ENCODE measurements at places on chromosomes 6 and 20. TPM values are rescaled to one million over a fixed set of nuclear protein-coding genes. Genes with fewer than 3 reads are reported as not detected.

DNA sequence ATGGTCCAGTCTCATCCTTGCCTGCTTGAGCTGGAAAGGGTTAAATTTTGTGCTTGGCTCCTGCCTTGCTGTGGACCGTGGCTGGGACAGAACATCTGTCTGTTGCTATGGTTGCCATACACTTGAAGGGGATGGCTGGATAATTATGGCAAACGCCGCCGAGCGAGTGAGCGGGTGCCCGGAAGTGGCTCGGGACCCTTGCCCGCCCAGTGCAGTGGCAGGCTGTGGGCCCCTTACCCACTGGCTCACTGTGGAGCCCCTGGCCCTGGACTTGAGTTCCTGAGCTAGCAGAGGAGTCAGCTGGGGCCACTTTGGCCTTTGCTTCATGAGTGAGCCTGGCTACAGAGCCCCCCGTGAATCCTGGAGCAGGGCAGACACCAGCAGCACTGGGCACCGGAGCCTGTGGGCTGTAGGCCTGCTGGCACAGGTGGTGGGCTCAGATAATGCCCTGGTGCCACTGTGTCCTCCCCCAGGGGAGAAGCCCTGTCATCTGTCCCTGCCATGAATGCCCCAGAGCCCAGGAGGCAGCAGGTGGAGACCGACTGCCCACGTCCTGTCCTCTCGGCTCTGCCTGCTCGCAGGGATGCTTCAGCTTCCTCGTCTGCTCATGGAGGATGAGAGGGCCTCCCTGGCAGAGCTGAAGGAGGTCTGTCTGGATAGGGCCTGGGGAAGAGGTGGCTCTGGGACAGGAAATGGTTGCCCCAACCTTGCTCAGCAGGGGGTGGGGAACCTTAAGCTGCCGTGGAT, 25.5 kb upstream of the NOL4L start:
- DNase-seq: no peak

- DNase-seq: no peak
Measured at GRCh38 chr6:90758741-90759140, 171.9 kb upstream of the MAP3K7 start.

GRCh38 chr6:167007985-167008384, 8.8 kb downstream of the CEP43 start:
- DNase-seq: no peak

DNA sequence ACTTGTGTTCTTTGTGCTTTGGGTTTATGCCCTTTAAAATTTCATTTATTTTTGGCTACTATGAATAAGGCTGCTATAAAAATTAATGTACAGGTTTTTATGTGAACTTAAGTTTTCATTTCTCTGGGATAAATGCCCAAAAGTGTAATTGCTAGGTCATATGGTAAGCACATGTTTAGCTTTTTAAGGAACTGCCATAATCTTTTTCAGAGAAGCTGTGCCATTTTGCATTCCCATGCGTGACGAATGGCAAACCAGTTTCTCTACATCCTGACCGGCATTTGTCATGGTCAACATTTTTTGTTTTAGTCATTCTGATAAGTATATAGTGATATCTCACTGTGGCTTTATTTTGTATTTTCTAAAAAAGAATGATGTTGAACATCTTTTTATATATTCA, 236.0 kb upstream of the SGK1 start:
- DNase-seq: no peak

GRCh38 chr20:13749811-13750210, 34.9 kb downstream of the ESF1 start:
- no peak for DNase-seq

DNA sequence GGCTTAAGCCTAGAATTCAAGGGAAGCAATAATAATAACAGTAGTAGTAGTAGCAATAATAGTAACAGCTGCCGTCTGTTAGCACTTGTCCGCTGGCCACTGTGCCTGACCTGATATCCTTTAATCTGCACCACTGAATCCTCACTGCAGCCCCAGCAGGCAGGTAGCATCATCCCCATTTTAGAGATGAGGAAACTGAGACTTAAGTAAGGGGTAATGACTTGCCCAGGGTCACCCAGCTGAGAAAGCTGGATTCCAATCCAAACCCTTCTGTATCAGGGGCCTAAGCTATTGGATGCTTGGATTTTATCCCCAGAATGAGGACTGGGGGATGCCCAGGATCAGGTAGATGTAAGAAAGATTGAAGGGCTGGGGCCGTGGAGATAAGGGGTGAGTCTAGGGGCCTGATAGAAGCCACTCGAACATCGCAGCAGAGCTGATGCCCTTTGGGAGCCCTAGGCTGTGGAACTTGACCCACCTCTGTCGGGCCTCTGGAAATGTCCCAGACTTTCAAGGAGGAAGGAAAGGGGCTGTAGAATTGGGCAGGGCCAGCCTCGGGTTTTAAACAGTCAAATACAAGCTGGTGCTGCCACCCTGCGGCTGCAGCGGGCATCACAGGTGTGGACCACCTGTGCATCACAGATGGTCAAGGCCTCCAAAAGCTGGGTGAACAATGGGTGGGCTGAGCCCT, 102.1 kb upstream of the MYL9 start:
- peak; percentile 78 for DNase-seq

- DNase-seq: peak; percentile 76
Measured at GRCh38 chr20:31661625-31662371, 24.1 kb downstream of the COX4I2 start.

DNA sequence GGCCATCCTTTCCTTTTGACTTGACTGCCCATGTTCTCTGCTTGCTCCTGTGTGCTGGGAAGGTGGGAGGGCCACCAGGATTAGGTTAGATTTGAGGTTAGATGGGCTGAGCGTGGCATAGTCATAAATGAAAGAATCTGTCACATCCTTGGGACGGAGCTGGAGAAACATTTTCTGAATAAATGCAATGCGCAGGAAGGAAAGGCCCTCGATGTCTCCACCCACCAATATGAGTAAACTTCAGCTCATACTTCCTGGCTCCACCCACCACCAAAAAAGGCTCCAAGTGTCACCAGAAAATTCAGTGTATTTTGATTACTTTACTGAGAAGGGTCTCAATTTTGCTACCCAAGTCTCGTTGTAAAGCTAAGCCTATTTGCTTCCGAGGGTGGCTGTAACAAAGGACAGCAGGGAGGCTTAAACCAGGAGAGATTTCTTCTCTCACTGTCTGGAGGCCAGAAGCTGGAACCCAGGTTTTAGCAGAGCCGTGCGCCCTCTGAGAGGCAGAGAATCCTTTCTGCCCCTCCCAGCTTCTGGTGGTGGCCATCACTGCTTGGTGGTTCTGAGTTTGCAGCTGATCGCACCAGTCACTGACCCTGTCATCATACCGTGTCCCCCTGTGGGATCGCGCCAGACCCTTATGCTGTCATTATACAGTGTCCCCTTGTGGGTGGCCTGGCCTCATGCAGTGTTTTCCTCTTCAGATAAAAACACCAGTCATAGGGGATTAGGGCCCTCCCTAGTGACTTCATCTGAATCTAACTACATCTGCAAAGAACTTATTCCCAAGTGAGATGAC, 137.8 kb downstream of the TTLL2 start:
- DNase-seq: no peak

DNA sequence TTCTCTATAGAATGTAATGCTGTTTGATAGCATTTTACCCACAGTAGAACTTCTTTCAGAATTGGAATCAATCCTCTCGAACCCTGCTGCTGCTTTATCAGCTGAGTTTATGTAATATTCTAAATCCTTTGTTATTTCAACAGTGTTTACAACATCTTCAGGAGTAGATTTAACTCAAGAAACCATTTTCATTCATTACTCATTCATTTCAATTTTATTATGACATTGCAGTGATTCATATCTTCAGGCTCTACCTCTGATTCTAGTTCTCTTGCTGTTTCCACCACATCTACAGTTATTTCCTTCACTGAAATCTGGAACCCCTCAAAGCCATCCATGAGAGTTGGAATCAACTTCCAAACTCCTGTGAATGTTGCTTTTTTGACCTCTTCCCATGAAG, 93.7 kb downstream of the ZFAND3 start:
- DNase-seq: no peak

DNA sequence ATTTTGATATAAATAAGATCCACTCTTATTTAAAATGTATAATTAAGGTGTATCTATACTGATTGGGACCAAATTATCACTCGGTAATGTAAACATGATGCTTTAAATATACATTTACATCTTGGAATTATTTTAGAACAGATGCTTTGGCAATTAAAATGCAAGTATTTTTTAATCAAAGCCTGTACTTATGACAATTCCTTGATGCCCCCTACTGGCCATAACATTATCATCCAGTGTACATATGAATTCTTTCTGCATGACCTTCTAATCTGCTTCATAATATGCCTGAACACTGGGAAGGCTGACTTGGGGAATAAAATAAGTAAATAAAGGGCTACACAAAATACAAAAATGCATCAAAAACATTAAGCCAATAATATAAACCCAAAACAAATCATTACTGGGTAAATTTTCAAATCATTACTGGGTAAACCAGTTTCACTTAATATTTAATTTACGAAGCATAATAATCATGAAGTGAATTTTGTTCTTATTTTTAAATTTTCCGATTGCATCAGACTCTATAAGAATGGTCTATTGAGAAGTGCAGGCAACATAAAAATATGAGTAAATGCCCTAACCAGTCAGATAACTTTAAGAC, 65.1 kb downstream of the CGA start:
- no peak for DNase-seq

DNA sequence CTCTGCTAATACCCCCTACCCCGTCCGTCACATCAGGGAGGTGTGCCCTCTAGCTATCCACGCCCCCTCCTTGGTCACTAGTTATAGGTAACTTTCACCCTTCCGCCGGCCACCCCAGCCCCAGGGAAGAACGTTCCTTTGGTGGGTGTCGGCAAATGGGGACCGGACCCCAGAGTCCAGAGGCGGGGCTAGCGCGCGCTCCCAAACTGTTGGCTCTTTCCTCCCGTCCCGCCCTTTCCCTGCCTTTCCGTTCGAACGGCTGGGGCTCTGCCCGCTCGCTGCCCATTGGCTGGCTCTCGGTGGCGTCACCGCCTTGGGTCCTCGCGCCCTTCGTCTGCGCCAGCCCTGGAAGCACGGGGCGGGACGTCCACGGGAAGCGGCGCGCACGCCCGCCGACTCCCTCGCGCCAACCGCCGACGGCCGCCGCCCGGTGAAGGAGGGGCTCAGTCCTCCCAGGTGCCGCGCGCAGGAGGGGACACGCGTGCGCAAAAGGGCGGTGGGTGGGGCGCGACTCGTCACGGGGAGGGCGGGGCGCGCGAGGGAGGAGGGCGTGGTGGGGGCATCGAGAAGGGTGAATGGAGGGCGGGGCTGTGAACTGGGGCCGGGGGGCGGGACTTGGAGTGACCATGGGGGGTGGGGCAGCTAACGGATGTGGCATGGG, 634 bp upstream of the PHF1 start:
- peak; percentile 99 for DNase-seq

GRCh38 chr20:14522595-14522994, 185.2 kb upstream of the FLRT3 start:
- DNase-seq: no peak

- DNase-seq: no peak
Measured at GRCh38 chr6:63504777-63505384, 67.4 kb upstream of the LOC128125822 start.

GRCh38 chr6:36815962-36816735, 23.1 kb downstream of the CPNE5 start:
- no peak for DNase-seq

DNA sequence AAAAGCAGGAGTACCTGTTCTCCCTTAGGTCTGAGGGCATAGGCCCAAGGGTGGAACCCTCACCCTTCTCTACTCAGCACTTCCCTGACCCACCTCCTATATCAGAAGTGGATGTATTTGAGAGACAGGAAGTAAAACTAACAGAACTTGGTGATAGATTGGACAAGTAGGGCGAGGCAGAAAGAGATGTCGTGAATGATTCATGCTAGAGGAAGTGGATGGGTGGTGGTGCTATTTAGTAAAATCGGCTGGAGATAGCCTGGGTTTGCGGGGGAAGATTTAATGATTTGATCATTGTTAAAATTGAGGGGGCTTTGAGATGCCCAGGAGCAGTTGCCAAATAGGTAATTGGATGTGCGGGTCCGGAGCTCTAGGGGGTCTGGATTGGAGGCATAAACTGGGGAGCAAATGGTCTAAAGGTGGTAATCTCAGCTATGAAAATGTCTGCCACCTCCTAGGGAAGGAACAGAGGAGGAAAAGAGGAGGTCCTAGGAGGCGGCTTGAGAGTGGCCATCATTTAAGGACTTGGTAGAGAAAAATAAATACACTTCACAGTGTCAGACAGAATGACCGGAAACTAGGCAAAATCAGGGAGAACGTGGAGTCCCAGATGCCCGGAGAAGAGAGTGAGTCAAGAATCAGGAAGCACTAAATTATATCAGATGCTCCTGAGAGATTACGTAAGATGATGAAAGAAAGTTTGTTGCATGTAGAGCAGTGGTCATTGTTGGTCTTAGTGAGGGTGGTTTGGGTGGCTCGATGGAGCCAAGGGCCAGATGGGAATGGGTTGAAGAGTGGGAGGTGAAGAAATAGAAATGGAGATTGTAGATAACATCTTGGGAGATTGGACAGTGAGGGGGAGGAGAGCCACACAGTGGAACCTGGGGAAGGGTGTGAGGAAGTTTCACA, 142.0 kb downstream of the CEP57L1 start:
- DNase-seq: no peak

DNA sequence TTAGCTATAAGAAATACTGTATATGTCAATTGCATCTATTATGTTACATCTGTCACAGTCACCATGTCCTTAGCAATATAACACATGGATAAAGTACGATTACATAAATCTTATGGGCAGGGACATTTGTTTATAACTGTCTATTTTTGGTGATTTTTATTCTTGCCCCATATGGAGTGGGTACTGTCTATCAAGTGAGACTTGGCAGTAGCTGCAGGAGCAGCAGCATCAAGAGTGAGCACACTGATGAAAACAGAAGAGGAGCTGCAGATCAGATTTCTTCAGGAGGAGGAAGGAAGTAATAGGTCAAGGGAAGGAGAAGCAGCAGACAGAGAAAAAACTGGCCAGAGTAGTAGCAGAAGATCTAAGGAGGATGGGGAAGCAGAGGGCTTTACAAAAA, 516.7 kb downstream of the C6orf118 start:
- no peak for DNase-seq

DNA sequence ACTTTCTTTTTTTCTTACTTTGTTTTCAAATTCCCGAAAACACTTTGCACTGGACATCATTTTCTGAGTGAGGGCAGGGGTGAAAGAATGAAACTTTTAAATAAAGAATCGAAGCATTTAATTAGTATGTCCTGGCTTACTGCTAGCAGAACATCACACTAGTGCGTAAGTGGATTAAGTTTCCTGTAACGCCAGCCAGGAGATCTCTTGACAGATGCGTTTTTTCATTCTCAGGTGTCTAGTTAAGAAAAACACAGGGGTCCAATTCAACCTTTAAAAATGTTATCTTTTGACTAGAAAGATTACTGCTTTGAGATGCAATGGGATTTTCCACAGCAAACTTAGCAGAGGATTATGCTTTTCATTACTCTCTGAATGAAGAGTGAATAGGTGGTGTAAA, 858.8 kb upstream of the EPHA7 start:
- no peak for DNase-seq

GRCh38 chr6:53868626-53869025, 73.8 kb downstream of the LRRC1 start:
- no peak for DNase-seq

NOX3 gene
- not detected for total RNA-seq

TINAG gene
- not detected for total RNA-seq

DLL1 gene
- total RNA-seq: 17.8 TPM

MEP1A gene
- total RNA-seq: not detected

SFTA2 gene
- total RNA-seq: not detected

PLCB4 gene
- not detected for total RNA-seq

TRIM10 gene
- not detected for total RNA-seq

ADAM33 gene
- not detected for total RNA-seq

ENPP3 gene
- total RNA-seq: 0.28 TPM

FOXQ1 gene
- total RNA-seq: not detected

VWA7 gene
- total RNA-seq: 0.65 TPM

ABHD16B gene
- not detected for total RNA-seq
